ENCODE measurements at places on chromosomes 4 and X. TPM values are rescaled to one million over a fixed set of nuclear protein-coding genes. Genes with fewer than 3 reads are reported as not detected.

Gene GPRASP1
- 15.8 TPM for polyA plus RNA-seq

Gene ASB12
- polyA plus RNA-seq = 0.19 TPM

Gene NAT8L
- polyA plus RNA-seq = 7.2 TPM

Gene XIAP
- 8.7 TPM for polyA plus RNA-seq

Gene SLC26A1
- 0.45 TPM for polyA plus RNA-seq

Gene CORIN
- 0.05 TPM for polyA plus RNA-seq

Gene PRDM8
- polyA plus RNA-seq = 0.28 TPM

Gene GAGE12G
- not detected for polyA plus RNA-seq

Gene GAGE12J
- not detected for polyA plus RNA-seq

Gene APLN
- polyA plus RNA-seq = 0.19 TPM

Gene SFRP2
- polyA plus RNA-seq = 6.9 TPM

All from pancreas (tissue), 10 donors.